ENCODE measurements at places on chromosomes 2 and 18.

DNA sequence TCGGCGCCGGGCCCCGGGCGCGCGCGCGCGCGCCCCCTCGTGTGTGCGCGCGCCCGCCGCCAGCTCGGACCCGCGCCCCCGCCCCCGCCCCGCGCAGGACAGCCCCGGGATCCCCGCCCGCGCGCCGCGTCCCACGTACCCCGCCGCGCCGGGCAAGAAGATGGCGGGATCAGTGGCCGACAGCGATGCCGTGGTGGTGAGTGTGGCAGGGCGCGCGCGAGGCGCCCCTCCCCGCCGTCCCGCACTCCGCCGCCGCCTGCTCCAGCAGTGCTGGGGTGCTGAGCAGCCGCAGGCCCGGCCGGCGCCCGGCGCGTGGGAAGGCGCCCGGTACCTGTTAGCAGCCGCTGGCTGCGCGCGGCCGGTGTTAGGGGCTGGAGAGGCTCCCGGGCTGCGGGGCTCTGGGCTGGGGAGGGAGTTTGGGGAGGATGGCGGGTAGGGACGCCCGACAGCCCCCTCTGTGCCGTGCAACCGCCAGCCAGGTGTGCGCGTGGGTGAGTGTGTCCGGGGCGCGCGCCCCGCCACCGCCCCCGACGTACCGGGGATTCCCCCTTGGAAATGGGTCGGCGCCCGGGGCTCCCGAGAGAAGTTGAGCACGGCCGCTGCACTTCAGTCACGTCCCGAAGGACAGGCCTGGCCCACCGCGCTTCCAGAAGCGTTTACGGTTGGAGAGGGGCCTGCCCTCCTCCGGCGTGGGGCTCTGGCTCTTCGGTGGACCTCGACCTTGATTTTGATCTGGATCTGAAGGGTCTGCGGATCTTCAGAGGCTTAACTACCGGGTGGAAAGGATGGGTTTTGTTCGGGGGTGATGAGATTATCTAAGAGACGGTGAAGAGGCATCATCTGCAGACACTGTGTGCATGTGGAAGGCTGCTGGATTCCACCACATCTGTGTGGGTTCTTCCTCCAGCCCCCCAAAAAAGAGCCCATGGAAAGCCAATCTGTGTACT lies 697 bp downstream of the LGALSL start:
- DNase-seq: peak; percentile 42

GRCh38 chr2:10196948-10197696 lies 74.6 kb downstream of the RRM2 start:
- no peak for DNase-seq

DNA sequence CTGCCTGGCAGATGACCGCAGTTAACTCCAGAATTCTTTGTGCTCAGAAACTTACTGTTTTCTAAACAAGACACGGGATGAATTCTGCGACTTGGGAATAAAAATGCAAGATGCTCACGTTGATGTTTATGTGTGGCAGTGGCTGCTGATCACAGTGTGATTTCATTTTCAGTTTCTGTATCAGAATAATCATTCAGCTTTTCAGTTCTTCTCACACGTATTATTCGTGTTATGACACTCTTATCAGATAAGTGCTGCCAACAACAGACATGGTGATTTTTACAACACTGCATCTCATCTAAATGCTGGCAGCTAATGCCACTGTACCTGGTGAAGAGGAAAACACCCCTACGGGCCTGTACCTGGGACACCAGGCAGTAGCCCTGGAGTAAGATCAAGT lies 272.9 kb upstream of the REV1 start:
- no peak for DNase-seq

- no peak for DNase-seq
Measured at GRCh38 chr2:204354442-204354856, 190.8 kb upstream of the PARD3B start.

GRCh38 chr2:43136876-43137275 lies 89.5 kb downstream of the ZFP36L2 start:
- peak; percentile 75 for DNase-seq

- DNase-seq: no peak
Measured at GRCh38 chr2:69453475-69454129, 16.4 kb upstream of the NFU1 start.

DNA sequence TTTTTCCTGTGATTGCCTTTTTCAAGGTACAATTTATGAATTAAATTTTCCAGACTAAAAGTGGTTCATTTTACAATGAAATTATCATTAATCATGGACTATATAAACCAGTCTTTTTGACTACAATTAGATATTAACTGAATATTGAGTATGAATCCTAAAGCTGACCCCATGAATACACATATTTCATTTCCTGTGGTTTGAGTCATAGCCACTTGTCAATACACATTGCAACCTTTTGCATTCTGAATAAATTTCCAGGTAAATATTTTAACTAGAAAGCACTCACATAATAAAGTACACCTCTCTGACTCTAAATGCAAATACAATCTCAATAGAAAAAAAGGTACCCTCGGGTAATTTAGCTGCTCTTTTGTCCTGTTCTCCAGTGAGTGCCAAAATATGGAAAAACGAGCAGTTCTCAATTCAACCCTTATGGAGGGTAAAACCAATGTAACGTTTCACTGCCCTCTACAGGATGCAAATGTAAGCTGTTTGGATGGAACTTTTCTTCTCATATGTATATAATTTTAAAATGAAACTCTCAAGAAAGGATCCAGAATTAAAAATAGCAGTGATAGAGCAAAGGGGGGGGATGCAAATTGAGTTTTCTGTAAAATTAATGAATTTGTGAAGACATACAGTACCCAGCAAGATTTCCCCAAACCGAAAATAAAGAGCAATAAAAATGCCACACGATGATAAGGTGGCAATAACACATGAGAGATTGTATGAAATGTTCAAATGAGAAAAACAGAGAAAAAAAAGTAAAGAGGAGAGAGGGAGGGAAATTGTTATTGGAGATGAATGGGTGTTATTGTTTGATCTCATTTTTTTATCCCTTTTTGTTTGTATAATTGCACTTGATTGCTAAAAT lies 1795.7 kb upstream of the PIK3C3 start:
- DNase-seq: no peak

- DNase-seq: no peak
Measured at GRCh38 chr18:76814256-76814655, 8.1 kb upstream of the ZNF236 start.

DNA sequence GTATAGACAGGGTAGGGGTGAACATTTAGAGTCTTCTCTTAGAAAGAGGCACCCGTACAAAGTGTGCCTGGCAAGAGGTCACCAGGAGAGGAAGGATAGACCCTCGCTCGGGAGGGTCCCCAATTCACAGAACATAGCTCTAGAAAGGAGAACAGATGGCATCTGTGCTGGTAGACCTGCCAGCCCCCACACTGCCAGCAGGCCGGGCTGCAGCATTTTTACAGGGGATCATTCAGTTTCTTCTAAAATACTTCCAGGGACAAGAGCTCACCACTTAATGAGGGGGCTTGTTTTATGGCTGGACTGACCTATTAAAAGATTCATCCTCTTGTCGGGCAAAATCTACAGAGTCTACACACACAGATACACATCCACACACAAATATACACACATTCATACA lies 149.9 kb downstream of the SEPTIN10 start:
- DNase-seq: no peak

DNA sequence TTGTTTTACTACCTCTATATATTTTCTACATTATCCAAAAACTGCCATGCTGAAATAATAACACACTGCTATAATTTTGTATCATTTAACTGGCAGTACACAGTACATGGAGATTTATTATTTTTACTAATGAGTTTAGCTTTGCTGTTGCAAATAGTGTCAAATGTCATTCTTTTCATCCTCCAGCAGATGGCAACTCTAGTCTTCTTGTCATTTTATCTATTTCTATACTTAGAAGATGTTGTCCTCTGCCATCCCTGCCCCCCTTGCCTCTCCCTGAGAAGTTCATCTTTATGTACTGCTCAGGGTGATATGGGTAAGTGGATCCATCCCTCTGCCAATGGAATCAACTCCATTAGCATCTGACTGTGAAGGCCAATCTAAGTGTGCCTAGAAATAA lies 21.7 kb upstream of the LRRTM1 start:
- no peak for DNase-seq

- DNase-seq: peak; percentile 60
Measured at GRCh38 chr2:148021059-148021861, at the start of gene MBD5. TSS of gene MBD5 (plus strand) at chr2:148021091.

DNA sequence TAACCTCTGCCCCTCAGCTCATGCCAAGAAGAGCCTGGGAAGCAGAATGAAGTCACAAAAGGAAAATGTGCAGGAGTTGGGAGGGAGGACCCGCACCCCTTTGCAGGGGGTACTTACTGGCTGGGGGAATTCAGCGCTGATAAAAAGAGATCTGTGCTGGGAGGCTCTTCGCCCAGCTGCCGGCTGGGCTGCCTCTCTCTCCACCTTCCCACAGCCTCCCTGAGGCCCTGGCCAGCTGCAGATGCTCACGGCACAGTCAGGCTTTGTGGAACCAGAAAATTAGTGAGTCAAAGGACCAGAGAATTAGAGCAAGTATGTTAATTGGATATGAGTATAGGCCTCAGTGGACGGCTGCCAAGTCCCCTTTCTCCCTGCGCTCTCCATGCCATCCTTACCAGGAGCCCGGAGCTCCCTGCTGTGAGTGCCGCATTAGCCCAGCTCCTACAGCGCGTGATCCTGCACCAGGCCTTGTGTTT lies 181.7 kb upstream of the SH3BP4 start:
- no peak for DNase-seq

GRCh38 chr2:241645056-241645914 lies 7.8 kb downstream of the ATG4B start:
- DNase-seq: no peak

GRCh38 chr2:12770300-12770968 lies 53.7 kb downstream of the TRIB2 start:
- no peak for DNase-seq

- DNase-seq: no peak
Measured at GRCh38 chr2:133787651-133788050, 219.4 kb upstream of the NCKAP5 start.

DNA sequence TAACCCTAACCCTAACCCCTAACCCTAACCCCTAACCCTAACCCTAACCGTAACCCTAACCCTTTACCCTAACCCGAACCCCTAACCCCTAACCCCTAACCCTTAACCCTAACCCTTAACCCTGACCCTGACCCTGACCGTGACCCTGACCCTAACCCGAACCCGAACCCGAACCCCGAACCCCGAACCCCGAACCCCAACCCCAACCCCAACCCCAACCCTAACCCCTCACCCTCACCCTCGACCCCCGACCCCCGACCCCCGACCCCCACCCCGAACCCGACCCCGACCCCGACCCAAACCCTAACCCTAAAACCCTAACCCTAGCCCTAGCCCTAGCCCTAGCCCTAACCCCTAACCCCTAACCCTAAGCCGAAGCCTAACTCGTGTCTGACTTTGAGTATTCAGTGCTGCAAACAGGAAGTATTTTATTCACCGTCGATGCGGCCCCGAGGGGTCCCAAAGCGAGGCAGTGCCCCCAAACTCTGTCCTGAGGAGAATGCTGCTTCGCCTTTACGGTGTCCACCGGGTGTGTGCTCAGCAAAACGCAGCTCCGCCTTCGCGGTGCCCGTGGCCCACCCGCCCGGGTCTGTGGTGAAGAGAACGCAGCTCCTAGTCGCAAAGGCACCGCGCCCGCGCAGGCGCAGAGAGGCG lies 36.0 kb downstream of the FAM110C start:
- no peak for DNase-seq

- no peak for DNase-seq
Measured at GRCh38 chr2:151771599-151772358, 37.5 kb upstream of the NEB start.

DNA sequence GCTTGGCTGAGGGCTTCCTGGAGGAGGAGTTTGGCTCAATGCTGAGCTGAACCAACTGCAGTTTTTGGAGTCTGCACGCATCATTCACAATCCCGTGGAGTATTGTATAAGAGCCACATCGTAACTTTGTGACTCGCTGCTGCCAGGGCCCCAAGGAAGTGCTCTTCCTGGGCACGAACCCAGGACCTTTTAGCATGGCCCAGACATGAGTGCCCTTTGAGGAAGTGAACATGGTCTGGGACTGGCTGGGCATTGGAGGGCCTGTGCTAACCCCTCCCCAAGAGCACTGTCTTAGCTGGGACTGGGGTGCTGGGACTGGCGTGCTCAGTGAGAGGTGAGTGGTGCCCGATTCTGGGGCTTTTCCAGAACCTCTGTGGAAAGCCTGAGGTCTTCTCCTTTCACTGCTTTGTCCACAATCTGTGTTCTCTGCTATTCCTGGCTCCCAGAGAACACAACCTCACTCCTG lies 88.6 kb downstream of the LIPG start:
- DNase-seq: no peak

- DNase-seq: no peak
Measured at GRCh38 chr2:227036527-227036926, 127.5 kb downstream of the COL4A4 start.

DNA sequence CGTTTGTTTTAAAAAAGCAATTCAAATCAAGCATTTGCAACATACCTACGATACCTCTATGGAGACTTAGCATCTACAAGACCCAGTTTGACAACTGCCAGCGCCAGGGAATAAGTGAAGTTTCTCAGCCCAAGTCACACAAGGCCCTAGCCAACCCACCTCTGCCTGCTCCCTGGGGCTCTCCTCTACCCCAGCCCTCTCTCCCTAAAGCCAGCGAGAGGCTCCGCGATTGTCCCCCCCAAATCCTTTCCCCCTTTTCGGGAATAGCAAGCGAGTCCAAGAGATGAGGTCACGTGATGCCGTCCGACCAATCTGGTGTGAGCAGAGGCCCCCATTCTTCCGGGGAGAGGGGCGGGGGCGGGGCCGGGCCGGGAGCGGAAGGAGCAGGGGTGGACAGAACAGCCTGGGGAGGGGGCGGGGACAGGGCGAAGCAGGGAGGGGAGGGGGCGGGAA lies 102.2 kb upstream of the RAB6C start:
- DNase-seq: peak; percentile 81

- DNase-seq: no peak
Measured at GRCh38 chr2:17296686-17297085, 221.6 kb downstream of the RAD51AP2 start.

DNA sequence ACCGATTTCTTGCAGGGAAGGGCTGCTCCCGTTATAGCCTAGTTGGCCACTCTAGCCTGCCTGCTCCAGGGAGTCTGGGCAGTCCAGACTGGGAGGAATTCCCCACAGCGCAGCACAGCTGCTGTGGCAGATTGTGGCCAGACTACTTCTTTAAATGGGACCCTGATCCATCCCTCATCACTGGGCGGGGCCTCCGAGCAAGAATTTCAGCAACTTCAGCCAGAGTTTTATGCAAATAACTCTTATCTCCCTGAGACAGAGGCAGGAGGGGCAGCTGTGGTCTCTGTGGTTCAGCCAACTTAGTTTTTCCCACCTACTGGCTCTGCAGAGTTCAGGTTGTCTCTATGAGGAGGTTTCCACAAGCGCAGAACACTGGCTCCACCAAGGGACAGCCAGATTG lies 1583.2 kb downstream of the SUCLG1 start:
- DNase-seq: no peak

GRCh38 chr2:95578539-95578938 lies 13.3 kb upstream of the TRIM43 start:
- no peak for DNase-seq

DNA sequence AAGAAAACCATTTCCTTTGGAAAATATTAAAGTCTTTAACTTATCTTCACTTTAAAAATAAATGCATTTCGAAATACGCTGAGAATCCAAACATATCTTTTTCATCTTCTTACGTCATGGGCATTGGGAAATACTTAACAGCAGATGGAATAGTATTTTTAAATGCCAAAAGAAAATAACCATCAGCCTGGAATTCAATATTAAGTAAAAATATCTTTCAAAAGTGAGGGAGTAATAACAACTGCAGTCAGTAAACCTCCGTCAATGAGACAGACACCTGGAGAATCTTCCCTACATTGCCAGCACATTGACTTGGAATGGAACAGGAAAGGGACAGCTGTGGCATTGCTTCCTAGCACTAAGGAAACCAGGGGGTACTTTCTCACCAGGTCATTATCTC lies 290.4 kb upstream of the TNP1 start:
- DNase-seq: no peak

Measured in stimulated activated naive CD4-positive, alpha-beta T cell treated with Interleukin-2 at 50 U/mL for 16 hours (primary cell).